Ecto neural progenitor cell (in vitro differentiated cells): ENCODE measurements at places on chromosomes 4 and X.
A peak's percentile ranks its signal among the peaks of the same experiment; 100 is the strongest.

DNA sequence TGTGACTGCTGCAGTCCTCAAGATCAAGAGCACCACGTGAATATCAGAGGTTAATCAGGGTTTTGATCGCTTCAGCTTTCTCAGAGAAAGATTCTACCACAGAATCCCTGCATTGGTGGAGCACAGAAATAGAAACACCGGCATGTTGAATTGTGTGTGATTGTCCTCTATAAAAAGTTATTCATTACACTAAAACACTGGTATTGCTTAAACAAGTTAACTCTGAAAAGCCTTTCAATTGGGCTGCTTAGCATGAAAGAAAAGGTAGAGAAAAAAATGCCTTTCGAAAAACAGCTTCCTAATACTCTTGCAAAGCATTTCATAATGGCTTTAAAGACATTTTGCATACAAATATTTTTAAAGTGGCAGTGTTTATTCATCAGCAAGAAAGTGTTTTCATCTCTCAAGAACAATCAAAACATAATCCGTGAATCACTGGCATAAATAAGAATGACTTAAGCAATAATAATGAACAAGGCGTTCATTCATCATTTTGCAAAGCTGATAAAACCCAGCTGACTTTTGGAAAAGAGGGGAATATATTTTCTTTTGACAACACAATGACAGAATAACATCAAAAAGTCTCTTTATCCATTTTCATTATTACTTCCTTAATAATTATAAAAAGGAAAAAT lies 61.1 kb downstream of the HELT start:
- DNase-seq, result no peak

DNA sequence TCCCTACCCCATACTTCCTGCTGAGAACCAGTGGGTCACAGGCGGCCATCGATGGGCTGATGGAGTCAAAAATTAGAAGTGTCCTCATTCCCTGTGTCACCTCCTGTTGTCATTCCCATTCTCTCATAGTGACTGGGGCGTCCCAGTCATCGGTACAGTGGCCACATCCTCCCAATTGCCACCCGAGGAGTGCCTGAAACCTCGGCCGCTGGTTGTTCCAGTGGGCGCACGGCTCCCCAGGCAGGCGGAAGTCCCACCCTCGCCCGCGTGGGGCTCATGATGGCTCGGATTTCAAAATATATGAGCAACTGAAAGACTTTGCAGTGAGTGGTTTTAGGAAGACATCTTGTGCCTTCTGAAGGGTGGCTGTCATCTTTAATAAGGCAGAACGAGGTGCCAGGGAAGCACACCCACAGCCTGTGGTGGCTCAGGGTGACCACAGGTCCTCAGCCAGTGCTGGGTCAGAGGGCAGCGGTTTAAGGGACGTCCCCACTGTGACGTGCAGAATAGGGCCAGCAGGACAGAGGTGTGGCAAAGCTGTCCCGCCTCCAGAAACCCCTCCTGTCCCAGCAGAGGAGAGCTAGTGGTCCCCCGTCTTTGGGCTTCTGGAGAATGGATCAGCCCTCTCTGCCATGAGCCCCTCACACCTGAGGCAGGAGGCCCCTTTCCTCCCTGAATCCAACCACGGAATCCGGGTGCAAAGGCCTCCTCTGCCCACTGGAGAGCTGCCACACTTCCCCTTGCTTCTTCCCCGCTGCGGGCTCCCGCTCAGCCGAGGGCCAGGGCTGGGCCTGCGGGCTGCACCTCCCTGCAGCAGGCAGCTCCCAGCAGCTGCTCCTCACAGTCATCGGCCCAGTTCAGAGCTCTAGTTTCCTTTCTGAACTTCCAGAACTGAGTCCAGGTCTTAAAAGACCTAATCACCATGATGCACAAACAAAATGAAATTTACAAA lies 90.4 kb downstream of the ABLIM2 start:
- no peak for DNase-seq

DNA sequence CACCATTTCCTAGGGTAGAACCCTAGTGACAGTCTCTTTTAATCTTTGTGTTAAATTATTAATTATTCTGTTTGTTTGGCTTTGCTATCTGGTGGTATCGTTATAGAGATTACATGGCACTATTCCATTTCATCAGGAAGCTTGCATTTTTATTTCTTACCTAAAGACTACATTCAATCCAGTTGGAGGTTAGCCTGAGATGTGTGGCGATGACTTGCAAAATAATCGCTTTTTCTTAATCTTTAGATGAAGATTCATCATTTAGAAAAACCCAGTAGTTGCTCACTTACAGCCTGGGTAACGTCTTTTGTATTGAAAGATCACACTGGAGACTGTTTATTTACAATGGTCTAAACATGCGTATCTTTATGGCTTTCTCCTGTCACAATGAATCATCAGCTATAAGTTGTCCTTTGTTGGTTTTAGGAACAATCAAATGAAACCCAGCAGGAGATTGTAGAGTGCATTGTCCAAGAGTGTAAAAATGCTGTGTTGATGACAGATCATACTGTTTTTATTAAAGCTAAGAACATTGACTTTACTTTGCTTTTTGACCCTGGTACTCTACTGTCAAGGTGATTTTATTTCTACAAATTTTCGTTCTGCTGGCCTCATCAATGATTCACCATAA lies 281.7 kb upstream of the PITX2 start:
- DNase-seq, result no peak

DNA sequence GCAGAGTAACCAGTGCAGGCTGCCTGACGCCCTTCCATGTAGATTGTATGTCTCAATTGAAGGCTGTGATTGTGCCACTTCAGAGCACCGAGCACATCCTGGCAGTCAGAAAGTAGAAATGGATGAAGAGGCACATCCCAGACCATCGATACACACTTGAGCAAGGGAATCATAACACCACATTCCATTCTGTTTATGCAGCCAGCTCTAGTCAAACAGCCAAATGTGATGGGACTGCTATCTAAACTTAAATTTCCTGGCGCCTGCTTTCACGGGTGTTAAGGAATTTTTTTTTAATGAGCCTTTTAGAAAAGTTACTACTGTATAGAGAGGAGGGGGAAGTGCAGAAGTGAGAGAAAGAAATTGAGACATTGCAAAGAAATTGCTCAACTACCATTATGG lies 84.4 kb downstream of the PPARGC1A start:
- no peak for DNase-seq

- DNase-seq, result no peak
These were observed 109.8 kb downstream of the AMMECR1 start for GRCh38 chrX:110208092-110208491.

- no peak for DNase-seq
These were observed 8.2 kb downstream of the PRRG3 start for GRCh38 chrX:151703487-151703886.

GRCh38 chr4:65865489-65865888 lies 195.2 kb upstream of the EPHA5 start:
- no peak for DNase-seq

DNA sequence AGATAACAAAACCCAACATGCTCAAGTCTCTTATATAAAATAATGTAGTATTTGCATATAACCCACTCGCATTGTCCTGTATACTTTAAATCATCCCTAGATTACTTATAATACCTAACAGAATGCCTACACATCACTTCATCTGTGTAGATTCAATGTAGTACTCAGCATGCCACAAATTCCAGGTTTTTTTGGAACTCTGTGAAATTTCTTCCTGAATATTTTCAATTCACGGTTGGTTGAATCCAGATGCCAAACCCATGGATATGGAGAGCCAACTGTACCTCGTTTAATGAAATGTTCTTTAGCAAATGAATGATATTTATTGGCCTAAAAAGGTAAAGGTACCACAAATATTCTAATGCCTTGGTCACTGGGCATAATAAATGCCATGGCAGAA lies 24.8 kb downstream of the CCNI start:
- DNase-seq, result no peak

DNA sequence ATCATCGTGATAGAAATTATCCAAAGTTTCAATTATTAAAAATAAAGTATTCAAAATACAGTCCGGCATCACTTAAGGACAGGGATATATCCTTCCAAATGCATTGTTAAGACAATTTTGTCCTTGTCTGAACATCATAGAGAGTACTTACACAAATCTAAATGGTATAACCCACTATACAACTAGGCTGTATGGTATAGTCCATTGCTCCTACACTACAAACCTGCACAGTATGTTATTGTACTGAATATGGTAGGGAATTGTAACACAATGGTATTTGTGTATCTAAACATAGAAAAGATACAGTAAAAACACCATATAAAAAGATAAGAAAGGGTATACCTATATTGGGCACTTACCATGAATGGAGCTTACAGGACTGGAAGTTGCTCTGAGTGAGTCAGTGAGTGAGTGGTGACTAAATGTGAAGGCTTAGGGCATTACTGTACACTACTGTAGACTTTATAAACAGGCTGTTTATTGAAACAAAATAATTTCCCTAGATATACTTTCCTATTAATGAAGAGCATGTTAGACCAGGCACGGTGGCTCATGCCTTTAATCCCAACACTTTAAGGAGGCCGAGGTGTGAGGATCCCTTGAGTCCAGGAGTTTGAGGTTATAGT lies 44.8 kb upstream of the PTPN13 start:
- DNase-seq, result no peak

DNA sequence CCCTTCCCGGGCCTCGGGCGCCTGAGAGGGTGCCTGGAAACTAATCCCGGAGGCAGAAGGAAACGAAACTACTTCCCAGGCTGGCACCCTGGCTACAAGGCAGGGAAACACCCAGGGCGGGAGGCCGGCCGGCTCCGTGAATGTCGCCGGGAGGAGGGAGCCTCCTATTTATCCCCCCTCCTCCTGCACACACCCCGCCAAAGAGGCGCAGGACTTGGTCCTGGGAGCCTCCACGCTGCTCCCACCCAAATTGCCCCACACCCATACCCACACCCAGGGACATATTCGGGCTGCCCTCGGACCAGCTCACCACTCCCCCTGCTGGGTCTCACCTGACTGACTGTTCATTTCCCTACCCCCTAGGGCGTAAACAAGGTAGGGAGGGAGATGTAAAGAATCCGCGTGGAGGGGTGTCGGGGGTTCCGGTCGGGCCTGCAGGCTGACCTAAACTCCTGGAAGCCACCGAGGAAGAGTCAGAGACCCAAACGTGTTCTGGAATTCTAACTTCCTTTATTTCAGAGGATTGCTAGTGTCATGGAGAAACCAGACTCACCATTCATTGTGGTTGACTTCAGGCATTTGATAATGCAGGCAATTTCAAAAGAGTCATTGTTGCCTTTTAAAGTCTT lies at the start of gene BTC:
BTC (minus strand) TSS at position 142 of the 629 bp plus-strand sequence. CDS start 198 bp downstream, outside the sequence.
- DNase-seq, result peak; percentile 55

- DNase-seq, result no peak
These were observed 63.1 kb downstream of the ANOS1 start for GRCh38 chrX:8668813-8669212.

GRCh38 chr4:114321366-114321765 lies 277.2 kb upstream of the UGT8 start:
- DNase-seq, result no peak

DNA sequence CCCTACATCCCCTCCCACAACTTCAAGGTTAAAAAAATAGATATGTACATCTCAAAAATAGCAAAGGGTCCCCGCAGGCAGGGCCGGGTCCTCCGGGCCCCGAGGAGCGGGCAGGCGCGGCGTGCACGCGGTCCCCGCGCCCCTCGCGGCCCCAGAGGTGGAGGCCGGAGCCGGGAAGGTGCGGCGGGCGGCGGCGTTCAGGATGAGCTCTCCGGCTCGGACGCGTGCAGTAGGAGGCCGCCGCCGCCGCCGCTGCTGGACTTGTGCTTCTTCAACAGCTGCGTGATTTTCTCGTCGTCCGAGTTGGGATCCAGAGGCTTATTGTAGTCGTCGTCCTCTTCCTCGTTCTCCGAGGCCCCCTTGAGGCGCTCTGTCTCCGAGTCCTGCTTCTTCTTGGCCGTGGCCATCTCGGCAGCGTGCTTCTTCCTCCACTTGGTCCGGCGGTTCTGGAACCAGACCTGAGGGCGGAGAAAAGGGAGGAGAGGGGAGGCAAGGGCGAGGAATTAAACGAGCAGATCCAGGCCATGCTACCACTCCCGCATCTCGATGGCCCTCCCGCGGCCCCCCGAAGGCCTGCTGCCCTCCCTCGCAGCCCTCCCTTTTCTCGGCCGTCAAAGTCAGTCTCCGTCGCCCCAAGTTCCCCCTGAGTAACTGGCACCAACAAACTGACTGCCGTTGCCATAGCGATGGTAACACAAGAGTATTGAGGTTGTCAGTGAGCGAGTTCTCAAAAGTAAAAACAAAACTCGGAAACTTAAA lies 5.8 kb downstream of the NKX6-1 start:
- DNase-seq, result peak; percentile 82

- DNase-seq, result no peak
These were observed 6.0 kb downstream of the DGKQ start for GRCh38 chr4:967113-968104.

DNA sequence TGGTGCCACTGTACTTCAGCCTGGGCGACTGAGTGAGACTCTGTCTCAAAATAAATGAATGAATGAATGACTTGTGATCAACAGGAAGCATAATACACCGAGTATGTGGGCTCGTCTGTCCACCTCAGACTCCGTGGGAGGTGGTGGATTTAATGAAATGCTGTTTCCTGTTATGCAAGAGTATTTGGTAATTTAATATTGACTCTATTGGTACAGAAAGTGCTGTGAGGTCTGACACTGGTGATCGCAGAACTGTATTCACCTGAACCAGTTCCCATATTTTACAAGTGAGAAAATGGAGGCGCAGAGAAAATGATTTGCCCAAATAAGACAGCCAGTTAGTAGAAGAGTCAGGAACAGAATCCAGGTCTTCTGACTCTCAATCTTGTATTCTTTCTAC lies 423.3 kb downstream of the RAPGEF2 start:
- DNase-seq, result no peak

GRCh38 chrX:40685362-40685918 lies 38.1 kb upstream of the CXorf38 start:
- DNase-seq, result no peak

DNA sequence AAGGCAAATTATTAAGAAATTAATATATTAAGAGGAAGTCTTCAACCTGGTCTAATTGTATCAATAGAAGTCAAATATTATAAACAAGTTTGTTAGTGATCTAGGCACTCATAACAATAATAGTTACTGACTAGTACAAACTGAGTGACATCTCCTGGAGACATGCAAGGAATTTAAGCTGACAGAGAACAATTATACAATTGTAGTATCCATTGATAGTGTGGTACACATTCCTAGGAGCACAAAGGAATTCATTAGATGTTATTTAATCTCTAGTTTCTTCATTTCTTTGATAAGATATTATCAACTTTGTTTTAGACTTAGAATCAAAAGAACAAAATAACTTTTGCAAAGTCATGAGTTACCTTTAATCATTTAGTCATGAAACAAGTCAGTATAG lies 1048.6 kb downstream of the PCDH7 start:
- no peak for DNase-seq

- DNase-seq, result no peak
These were observed 113.5 kb downstream of the PHF8 start for GRCh38 chrX:53930515-53931380.
